ENCODE measurements at places on chromosomes 2 and 18.

DNA sequence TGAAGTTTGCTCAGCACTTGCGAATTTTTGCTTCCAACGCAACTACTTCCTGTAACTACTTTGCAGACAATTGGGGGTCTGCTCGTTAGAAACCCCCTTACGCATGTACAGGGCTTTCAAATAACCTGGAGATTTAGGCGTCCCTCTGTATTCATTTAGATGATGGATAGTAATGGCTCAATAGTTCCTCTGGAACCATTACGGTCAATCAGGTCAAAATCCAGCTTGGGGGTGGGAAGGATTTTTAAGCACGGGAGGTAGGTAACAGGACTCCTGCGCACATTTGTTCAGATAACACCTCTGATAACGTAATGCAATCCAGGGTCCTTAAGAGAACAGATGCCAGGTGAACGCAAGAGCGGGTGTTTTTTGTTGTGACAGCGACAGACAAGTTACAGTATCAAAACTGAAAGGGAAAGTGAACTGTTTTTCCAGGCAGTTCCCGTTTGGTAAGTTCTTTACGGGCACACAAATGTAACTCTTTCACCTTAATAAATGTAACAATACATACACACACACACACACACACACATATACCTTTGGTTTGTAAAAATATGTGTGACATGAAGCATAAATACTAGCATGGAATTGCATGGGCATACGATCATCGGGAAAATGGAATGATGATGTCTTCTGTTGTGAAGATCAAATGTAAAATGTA is 3.8 kb upstream of the OSR1 start:
- no peak for DNase-seq

DNA sequence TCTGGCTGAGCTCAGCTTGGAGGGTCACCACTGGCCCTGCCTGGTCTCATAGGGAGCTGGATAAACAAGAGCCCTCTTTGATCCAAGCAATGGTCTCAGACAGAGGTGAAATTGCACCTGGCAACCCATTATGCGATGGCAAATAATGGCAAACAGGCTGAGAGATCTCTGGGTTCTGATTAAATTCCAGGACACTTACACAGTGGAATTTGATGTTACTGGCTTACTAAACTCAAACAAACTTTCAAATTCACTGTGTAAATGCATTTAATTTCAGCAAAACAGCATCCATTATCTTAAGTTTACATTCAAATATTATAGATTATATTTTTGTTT is 19.5 kb upstream of the STAT4 start:
- DNase-seq = no peak

GRCh38 chr2:97996679-97997078 is 931 bp upstream of the TMEM131 start:
- no peak for DNase-seq

- DNase-seq = no peak
Measured at GRCh38 chr2:212811921-212812320, 273.3 kb upstream of the ERBB4 start.

DNA sequence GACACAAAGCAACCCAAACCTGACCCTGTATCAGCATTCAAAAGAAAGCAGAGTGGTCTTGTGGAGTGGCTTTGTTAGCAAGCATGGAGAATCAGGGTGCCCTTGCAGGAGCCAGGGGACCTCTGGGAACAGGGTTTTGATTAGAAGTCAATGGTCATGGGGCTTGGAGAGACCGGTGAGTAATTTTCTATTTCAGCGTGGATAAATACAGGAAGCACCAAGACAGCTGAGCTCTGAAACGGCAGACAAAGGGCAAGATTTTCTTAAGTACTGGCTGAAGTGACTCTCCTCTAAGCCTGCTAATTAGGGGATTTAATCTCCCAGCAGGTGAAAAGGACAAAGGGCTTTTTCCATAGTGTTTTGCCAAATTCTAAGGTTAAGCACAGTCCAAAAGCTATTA is 78.0 kb upstream of the GAREM1 start:
- no peak for DNase-seq

DNA sequence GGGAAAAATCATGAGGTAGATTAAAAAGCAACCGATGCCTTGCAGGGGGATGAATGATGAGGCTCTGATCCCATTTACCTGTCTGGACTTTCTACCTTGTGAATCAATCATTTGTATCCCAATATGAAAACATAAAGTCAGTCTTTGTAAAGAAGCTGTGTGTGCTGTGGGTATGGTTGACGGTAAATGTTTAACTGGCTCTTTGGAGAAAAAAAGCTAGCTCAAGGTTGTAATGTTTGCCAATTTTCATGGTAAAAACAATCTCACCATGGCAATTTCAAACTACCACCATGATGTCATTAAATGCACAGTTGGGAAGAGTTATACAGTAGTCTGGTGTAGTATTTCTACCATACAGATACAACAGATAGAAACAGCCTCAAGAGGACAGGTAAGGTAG is 14.6 kb downstream of the TTR start:
- DNase-seq = no peak

- no peak for DNase-seq
Measured at GRCh38 chr2:240889601-240890560, 6.1 kb downstream of the MAB21L4 start.

GRCh38 chr2:165681841-165682240 is 112.2 kb downstream of the GALNT3 start:
- DNase-seq = no peak

GRCh38 chr2:175195012-175195411 is 13.5 kb upstream of the ATP5MC3 start:
- no peak for DNase-seq

GRCh38 chr2:134527381-134527780 is 191.4 kb downstream of the TMEM163 start:
- no peak for DNase-seq

DNA sequence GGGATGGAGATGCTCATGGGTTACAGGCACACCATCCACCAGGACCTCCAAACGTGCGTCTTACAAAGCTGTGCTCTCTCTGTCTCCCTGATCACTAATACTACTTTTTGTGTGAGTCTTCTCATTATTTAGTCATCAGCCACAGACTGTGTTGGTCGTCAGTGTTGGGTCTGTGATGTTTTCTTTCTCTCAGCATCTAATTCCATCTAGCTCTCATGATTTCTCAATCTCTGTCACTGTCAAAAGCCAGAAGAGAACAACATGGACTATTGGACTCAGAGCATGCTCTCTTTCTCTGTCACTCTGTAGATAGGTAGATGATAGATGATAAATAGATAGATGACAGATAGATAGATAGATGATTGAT is 6.0 kb upstream of the ARL4C start:
- DNase-seq = no peak

GRCh38 chr2:14790041-14790640 is 157.6 kb downstream of the LRATD1 start:
- no peak for DNase-seq

DNA sequence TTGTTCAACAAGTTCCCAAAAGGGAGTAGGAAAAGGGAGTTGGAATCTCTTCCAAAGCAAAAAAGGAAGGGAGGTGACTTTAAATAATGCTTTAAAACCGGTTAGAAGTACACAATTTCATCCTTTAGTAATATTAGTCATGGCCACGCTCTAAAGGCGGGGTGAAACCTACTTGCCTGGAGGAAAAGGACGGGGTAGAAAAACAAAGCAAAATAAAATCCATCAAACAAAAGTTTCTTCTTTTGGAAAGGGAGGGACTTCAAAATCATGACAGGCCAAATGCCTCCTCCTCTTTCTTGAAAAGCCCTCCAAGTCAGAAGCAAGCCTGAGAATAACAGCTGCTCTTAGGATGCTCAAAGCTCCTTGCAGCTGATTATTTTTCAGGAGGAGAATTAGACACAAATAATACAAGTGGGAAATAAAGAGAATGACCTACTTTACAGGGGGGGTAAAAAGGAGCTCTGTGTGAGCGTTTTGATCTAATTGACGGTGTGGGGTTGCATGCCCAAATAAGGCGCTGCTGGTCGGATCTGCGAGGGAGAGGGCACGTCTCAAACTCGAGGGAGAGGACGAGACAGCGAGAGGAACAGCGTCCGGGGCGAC is 1.8 kb upstream of the NPAS2 start:
- no peak for DNase-seq

DNA sequence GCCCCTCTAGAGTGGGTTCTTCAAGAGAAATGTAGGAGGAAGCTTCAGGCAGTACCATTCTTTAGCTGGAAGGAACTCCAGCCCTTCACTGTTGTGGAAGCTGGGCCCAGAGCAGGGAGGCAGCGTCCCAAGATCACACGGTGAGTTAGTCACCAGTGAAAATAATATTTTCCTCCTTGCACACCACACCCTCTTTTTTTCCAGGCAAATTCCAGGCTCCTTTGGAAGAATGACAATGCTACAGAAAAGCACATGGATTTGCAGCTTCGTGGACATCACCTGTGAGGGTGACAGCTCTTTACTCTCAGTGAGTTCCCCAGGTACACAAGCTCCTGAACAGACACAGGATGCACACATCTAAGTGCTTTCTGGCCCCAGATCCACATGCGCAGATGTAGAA is 157.1 kb downstream of the COL6A3 start:
- DNase-seq = no peak

- DNase-seq = no peak
Measured at GRCh38 chr18:59835605-59836379, 64.0 kb upstream of the PMAIP1 start.

DNA sequence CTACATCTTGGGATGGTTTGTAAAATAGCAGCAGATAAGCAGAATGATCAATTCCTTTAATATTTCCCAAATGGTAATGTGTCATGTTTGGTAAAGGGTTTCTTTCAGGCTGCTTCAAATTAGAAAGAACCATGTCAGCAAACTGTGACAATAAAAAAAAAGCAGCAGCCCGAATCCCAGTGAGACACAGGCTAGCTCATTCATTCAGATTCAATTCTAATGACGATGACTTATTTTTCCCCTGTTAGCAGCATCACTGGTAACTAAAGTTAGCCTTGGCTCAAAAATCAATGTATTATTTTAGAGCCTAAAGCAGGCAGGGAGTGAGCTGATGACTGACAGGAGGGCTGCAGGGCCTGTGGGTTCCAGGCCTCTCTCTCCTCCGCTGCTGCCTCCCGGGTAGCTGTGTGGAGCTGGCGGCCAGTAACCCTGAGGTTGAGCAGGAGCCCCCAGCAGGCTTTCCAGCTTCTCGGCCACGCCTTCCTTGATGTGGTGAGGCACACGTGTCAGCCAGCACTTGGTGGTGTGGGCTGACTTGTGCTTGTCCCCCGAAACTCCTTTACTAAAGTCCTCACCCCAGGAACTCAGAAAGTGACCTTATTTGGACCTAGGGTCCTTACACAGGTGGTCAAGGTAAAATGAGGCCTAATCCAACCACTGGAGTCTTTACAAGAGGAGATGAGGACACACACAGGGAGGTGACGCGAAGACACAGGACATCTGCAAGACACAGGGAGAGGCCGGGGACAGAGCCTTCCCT is 120.5 kb upstream of the HS6ST1 start:
- no peak for DNase-seq

DNA sequence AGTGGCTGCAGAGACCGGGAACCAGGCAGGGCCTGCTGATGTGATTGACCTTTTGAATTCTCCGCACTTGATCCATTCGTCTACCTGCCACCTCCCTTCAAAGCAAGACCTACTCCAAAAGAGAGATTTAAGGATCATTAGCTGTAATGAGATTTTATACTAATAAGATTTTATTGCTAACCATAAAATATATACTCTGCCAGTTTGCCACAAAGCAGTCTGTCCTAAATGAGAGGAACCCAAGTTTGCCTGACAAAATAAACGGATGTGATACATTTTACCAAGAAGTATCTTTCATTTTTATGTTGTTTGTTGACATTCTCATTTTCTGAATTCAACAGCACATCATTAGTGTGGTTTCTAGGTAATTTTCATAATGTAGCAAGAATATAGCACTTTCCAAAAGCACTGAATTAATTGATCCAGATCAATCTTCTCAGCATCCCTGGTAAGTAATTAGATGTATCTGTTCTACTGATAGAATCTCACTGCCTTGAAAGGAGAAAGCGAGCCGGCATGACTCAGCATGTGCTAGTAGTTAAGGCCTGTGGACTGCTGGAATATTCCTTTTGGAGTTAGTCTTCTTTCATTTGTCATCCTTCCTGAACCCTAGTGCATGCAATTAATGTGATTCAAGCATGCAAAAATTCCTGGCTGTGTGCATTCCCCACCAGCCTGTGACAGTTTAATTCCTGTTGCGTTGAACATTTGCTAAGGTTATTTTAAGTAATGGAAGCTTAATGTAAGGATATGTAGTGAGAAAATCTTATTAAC is 128.5 kb downstream of the ARL6IP6 start:
- DNase-seq = no peak
